ENCODE measurements at places on chromosomes 3 and 15.

DNA sequence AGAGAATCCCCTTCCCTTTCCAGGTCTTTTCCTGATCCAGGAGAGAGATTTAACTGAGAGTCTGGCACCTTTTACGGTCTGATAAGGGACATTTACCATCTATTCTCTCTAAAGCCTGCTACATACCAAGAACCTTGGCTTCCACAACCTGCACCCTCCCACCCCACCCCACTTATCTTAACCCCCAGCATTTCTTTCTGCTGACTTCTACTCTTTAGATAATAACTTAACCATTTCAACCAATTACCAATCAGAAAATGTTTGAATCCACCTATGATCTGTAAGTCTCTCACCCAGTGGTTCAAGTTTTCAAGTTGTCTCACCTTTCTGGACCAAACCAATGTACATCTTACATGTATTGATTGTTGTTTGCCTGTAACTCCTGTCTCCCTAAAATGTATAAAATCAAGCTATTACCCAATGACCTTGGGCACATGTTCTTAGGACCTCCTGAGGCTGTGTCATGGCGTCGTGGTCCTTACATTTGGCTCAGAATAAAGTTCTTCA, 74.0 kb downstream of the MCF2L2 start:
- H3K27ac ChIP-seq: no peak overlapping the region
- no peaks in the 10 kb centered on the region for H3K4me1 ChIP-seq
- no peak for DNase-seq
- no peaks in the 10 kb centered on the region for H3K27me3 ChIP-seq

GRCh38 chr3:42072831-42073301, 18.3 kb upstream of the TRAK1 start:
- H3K4me3 ChIP-seq: peak overlapping the region; percentile 32
- H3K36me3 ChIP-seq: no peaks in the 10 kb centered on the region
- H3K27ac ChIP-seq: peak overlapping the region; percentile 88

GRCh38 chr3:111591555-111591954, 3.6 kb downstream of the ZBED2 start:
- DNase-seq: no peak
- H3K4me3 ChIP-seq: no peak overlapping the region
- no peak overlapping the region for H3K27ac ChIP-seq
- H3K4me1 ChIP-seq: no peaks in the 10 kb centered on the region
- H3K27me3 ChIP-seq: no peaks in the 10 kb centered on the region
- H3K36me3 ChIP-seq: no peaks in the 10 kb centered on the region

DNA sequence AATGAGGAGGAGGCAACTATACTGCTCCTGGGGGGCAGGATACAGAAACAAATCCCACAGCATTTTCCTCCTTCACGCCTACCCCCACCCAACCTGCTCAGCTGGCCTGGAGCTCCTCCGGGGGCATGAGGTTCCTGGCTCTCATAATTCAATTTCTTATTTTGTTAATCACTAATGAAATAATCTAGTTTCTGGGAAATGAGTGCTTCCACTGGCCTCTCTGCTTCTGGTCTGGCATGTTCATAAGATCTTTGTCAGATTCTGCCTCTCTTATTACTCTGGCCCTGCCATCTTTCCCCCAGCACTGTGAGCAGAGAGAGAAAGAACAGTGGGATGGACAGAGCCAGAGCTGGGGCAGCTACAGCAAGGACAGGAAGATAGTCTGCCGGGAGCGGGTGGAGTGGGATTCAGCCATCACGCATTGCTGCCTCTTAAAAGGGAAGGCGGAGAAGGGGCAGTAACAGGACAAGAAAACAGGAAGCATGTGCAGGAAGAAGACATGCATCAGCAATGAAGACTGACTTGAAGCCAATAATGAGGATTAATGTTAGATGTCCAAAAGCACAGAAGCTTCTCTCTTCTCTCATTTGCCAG, 13.6 kb downstream of the RPAP1 start:
- no peak overlapping the region for H3K4me3 ChIP-seq
- no peaks in the 10 kb centered on the region for H3K27me3 ChIP-seq
- DNase-seq: no peak
- H3K4me1 ChIP-seq: no peaks in the 10 kb centered on the region

DNA sequence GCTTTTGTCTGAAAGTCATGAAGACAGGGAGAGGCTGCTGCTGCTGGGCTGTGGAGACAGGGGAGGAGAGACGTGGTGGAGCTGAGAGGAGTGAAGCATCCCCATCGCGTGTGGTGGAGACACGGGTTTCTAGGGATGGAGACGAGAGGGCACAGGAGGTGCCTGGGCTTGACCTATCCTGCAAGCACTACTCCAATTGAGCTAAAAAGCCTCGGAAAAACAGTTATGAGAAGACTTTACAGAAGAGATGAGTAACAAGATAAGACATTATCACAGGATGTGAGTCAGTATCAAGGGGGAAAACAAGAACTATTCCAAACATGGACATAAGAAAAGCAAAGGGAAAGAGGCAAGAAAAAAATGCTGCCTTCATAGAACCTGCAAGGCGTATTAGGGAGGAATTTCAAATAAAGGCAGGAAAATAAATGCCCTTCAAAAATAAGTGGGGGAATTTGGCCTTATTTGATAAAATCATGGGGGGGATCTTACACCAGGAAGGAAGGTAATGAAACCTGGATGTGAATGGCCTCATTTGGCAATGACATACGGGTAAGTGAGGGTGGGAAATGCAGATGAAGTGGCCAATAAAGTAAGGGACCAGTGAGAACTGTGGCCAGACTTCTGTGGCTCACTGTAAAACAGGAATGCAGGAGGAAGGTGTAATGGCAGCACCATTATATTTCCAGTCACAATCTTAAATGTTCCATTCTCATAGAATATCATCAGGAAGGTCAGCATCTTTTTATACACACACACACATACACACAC, 97.9 kb downstream of the PLD1 start:
- DNase-seq: no peak
- no peaks in the 10 kb centered on the region for H3K36me3 ChIP-seq
- no peaks in the 10 kb centered on the region for H3K4me1 ChIP-seq

DNA sequence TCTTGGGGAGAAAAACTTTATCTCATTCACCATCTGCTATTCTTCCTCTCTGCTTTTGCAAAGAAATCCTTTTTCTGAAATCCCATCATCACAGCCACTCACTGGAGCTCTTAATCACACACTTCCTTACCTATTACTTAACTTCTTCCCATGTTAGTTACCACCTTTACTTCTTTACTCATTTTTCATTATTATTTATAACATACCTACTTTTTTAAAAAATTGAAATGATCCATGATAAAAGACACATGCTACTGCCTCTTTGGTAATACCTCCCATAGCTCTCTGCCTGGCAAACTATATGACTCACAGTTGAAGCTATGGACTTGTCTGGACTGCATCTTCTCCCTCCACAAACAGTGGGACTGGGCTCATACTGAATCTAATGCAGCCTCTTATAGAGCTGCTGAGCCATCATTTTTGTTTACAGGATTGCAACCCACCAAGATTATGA, 150.3 kb downstream of the TNIK start:
- H3K36me3 ChIP-seq: no peaks in the 10 kb centered on the region
- no peak overlapping the region for H3K27ac ChIP-seq
- H3K4me3 ChIP-seq: no peak overlapping the region
- H3K4me1 ChIP-seq: no peaks in the 10 kb centered on the region
